ENCODE measurements at places on chromosomes 13 and 19.

GRCh38 chr13:114032126-114032799 is 58.4 kb upstream of the C13orf46 start:
- DNase-seq = no peak

DNA sequence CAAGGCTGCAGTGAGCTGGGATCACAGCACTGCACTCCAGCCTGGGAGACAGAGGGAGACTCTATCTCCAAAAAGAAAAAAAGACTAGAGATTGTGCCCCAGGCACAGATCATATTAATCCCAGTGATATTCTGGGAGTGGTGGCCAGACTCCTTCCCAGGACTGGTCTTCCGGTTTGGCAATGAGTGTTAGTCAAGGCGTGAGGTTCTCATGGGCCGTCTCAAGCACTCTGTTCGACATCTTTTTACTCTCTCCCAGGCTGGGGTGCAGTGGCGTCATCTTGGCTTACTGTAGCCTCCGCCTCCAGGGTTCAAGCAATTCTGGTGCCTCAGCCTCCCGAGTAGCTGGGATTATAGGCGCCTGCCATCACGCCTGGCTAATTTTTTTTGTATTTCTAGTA is 5.3 kb upstream of the DPRX start:
- no peak for DNase-seq

DNA sequence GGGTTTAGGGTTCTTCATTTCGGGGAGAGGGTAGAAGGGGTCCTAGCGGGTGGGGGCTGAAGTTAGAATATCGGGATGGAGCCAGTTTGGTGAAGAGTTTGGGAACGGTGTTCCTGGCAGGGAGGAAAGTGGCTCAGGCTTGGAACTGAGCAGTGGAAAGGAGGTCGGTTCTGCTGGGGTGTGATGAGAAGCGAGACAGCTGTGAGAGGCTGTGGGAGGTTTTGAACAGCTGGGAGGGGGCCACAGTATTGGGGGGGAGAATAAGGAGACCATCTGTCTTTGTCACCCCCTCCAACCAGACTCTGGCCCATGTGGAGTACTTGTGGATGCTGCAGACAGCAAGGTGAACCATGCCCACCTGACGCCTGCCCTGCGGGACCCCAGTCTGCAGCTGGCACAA is 1.0 kb upstream of the TM6SF2 start:
- DNase-seq = no peak

GRCh38 chr19:33677745-33678426 is 56.1 kb downstream of the CHST8 start:
- DNase-seq = no peak

DNA sequence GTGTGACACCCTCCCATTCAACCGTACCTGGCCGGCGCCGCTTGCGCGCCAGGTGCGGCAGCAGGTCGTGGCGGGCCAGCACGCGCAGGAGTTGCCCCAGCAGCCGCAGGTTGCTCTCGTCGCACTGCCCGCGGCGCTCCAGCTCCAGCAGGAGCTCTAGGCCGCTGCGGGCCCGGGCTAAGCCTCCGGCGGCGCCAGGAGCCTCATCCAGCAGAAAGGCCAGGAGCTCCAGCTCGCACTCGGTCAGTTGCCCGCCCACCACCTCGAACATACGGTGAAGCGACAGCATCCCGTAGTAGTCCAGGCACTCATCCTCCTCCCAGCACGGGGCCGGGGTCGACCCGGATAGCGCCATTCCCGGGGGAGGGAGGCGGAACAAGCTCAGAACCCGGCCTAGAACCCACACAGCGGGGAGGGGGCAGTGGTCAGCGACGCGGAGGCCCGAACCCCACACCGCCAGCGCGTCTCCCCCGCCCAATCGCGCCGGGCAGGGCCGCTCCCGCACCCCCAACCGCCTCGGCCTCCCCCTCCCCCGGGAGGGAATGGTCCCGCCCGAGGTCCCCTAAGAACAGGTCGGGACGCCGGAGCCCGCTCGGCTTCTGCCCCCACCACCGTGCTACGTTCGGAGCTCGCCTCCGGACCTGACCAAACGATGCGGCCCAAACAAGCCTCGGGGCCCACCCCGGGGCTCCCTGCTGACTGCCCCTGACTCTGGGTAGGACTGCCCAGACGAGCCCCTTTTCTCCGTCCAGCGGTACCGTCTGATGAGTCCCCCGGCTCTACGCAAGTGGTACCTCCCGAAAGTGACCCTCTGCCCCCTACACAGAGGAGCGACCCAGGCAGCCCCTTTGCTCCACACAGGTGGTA is 591 bp downstream of the DEDD2 start:
- no peak for DNase-seq

- no peak for DNase-seq
These were observed 18.9 kb upstream of the IPO5 start for GRCh38 chr13:97934590-97934989.

DNA sequence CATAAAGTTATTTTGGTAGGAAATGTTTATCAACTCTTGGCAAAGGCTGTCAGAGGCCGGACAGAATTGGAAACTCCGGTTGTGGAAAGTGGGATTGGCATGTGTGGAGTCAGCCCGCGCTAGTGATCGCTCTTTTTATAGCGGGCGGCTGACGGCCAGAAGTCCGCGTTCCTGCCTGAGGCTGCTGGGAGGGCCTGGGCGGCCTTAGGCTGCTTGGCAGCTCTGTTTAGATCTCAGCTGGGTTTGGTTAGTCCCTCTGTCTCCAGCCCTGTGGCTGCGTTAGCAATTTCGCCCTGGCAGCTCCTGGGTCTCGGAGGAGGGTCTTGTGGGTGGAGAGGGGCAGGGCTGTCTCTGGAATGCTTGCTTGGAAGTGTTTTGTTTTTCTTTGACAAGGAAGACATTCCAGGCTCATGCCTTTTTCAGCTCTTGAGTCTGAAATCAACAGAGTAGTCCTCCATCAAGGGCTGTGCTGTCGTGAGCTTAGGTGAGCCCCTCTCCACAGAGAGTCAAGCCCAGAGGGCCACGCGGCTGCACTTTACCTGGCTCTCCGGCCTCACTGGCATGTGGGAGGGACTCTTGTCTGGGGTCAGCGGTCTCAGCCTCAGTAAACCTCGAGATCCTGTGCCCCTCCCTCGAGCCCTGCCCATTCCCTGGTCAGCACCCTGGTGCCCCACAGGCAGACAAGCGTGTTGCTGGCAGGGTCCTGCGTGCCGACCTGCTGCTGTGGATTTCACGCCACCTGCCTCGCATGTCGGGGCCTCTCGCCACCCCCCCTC is 22.5 kb downstream of the DOT1L start:
- no peak for DNase-seq

DNA sequence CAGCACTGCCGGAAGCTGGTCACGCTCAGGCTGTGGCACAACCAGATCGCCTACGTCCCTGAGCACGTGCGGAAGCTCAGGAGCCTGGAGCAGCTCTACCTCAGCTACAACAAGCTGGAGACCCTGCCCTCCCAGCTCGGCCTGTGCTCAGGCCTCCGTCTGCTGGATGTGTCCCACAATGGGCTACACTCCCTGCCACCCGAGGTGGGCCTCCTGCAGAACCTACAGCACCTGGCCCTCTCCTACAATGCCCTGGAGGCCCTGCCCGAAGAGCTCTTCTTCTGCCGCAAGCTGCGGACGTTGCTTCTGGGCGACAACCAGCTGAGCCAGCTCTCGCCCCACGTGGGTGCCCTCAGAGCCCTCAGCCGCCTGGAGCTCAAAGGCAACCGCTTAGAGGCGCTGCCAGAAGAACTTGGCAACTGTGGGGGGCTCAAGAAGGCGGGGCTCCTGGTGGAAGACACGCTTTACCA is 3.2 kb upstream of the MAP2K7 start:
- DNase-seq = no peak

DNA sequence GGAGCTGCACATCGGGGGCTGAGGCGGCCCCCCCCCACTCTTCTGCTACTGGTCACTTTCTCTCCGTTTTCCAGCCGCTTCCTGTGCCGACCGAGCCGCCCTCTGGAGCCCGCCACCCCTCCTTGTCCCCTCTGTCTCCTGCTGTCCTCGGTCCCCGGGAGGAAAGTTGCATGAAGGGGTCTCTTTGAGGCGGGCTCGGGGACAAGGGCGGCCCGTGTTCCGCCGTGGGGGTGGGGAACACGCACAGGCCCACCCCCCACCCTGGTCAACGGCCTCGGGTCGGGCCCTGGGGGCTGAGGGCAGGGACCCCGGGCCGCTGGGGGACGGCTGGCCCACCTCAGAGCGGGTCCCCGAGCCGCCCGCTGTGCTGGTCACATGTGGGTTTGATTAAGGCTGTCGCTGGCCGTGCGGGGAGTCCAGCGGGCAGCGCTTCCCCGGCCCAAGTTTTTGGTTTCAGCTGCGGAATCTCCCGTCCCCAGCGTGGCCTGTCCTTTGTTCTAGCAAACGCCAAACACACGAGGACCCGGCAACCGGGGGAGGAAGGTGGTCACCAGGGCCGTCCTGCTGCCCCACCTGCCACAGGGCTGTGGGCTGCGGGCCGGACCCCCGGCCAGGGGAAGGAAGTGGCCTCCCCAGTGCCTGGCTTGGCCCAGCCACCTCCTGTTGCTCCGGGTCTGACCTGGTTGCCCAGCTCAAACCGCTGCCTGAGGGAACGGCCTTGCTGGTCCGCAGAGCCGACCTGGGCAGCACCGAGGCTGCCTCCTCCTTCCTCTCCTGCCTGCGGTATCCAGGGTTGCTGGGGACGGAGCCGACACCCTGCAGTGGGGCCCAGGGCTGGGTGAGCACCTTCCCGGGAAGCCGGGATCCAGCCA is 1.9 kb downstream of the EFNA2 start:
- no peak for DNase-seq

- no peak for DNase-seq
These were observed 351.2 kb upstream of the ARGLU1 start for GRCh38 chr13:106919133-106919532.

DNA sequence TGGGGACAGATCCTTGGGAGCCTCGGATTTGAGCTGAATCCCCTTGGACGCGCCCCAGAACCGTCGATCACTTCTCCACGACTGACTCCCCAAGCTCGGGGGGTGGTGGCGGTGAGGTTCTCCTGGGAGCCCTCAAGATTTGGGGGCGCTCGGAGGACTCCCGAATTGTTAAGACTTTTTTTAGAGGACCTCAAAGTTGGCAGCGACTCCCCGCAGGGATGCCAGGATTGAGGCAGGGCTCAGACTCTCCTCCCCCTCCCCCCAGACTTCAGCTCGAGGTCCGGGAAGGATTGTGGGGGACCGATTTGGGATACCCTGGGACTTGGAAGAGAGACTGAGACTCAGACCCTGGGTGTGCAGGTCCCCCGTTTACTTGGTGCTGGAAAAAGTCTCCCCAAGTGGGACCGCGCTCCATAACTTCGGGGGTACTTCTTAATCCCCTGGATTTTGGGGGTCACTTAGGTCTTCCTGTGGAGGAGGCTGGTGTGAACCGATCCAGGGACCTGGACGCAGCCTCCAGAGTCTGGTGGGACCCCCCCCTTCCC is 665 bp downstream of the VASP start:
- DNase-seq = no peak

- DNase-seq = no peak
These were observed 33.5 kb upstream of the PABPC3 start for GRCh38 chr13:25062479-25062878.

DNA sequence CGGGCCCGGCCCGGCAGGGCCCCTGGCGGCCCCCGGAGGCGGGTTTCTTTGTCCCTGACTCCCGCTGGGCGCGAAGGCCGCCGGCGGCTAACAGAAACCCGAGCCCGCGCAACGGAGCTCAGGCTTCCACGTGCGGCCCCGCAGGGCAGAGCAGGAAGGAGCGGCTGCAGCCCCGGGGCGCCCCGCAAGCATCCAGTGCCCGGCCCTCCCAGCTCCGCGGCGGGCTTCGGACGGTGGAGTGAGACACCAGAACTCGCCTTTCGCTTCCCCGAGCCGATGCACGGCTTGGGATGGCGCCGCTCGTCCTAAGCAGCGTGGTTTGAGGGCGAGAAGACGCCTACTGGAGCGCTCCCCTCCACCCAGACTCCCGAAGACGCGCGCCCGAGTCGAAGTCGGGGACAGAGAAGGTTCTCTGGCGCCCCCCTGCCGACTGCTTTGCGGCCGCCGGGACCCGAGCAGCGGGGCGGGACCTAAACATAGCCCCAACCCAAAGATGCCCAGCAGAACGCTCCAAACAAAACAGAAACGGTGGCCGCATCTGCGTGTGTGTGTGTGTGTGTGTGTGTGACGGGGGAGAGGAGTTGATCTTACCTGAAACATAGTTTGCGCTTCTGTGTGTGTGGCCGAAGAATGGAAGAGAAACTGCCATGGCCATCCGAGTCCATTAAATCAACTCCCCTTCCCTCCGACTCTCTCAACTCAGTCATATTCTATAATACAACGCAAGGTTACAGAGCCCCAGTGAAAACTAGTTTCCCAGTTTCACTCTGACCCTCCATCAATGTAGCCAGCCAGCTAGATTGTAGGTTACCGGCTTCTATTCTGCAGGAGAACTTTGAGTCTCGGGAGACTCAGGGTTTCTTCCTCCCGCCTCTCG is 629 bp upstream of the FGF9 start:
- peak; percentile 80 for DNase-seq

DNA sequence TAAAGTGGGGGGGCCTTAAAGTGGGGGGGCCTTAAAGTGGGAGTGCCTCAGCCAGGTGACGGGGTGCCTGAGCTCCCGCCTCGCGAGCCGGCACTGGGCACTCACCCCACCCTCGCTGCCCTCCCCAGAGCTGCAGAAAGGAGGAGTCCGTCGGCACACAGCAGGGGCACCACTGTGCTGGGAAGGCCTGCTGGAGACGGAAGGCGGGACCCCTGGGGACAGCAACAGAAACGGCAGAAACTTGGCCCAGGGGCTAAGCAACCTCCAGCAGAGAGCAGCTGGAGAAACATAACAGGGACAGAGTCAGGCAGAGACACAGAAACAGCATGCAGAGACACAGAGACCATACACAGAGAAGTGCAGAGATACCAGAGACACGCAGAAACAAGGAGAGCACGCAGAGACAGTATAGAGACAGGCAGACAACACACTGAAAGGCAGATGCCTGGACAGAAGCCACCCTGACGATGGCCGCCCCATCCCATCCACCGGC is 7.9 kb downstream of the CFD start:
- no peak for DNase-seq

GRCh38 chr13:31094331-31095015 is 67.2 kb downstream of the HSPH1 start:
- DNase-seq = no peak

DNA sequence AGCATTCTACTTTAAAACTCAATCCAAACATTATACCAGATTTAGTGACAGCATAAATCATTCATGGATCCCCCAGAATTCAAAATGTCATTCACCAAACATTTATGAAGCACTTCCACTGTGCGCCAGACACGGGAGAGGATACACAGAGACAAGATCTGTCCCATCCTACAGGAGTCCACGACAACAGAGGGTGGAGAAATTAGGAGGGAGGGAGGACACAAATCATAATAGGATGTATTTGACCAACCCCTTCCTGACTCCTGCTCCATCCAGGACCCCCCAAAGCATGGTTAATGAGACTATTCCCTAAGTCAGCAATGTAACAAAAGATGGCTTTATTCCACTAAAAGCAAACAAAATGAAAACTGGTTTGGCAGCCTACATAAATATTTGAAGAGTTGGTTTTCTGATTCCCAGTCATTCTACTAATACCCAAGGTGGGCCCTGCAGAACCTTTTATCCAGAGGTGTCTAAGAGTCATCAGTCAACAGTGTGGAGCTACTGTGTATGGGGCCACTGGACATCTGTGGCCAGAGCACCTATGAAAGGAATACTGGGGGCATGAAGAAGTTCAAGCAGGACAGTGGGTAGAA is 62.8 kb upstream of the DOCK9 start:
- no peak for DNase-seq

All from ecto neural progenitor cell (in vitro differentiated cells).